ENCODE measurements at places on chromosomes 6 and 20.

DNA sequence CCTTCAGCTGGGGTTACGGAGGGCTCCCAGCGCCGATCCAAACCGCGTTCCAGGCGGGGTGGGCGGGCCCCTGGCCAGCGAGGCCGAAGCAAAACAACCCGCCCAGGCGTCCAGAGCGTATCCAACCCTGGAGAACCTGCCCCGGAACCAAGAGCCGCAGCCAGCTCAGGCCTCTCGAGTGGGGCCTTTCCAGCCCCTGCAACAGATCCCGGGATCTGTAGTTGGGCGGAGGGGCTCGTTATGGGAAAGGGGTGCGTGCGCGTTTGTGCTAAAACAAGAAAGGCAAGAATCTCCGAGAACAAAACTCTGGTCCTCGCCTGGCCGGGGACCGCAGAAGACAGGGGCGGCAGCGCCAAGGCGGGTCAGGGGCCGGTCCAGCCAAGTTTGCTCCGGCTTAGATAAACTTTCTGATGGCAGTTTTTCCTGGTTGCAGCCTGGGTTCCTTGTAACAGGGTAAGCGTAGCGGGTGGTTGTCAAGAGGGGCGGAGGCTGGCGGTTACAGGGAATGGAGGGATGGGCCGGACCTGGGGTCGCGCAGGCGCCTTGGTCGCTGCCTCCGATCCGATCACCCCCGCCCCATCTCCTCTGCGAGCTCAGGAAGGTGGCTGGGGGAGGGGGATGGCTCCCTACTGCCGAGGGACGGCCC is 448 bp upstream of the RIN2 start:
- peak overlapping the region; percentile 77 for H3K27ac ChIP-seq
- no peaks in the 10 kb centered on the region for H3K27me3 ChIP-seq
- no peaks in the 10 kb centered on the region for H3K36me3 ChIP-seq
- peak; percentile 88 for DNase-seq
- peaks cover 21% of the 10 kb centered on the region for H3K4me1 ChIP-seq

- no peaks in the 10 kb centered on the region for H3K4me1 ChIP-seq
- no peaks in the 10 kb centered on the region for H3K27me3 ChIP-seq
- no peaks in the 10 kb centered on the region for H3K36me3 ChIP-seq
- no peak for DNase-seq
Observed at GRCh38 chr6:169545982-169546381, 155.8 kb downstream of the WDR27 start.

DNA sequence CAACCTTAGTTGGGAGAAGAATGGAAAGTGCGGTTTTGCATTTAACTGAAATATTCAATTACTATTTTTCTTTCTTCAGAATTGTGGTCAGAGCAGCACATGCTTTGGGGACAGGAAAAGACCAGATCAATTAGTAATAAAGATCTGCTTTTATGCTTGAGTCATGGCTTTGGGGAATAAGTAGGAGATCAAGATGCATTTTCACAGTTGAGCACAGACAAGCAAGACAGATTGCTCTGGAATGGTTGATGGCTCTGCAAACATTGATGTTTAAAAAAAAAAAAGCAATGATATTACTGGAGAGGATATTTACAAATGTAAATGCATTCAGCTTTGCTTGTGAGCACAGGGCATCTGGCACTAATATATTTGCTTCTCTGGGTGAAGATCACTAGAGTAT is 224.4 kb upstream of the SASH1 start:
- no peaks in the 10 kb centered on the region for H3K36me3 ChIP-seq
- H3K4me3 ChIP-seq: no peak overlapping the region
- no peaks in the 10 kb centered on the region for H3K27me3 ChIP-seq
- H3K27ac ChIP-seq: no peak overlapping the region
- DNase-seq: no peak
- no peaks in the 10 kb centered on the region for H3K4me1 ChIP-seq

DNA sequence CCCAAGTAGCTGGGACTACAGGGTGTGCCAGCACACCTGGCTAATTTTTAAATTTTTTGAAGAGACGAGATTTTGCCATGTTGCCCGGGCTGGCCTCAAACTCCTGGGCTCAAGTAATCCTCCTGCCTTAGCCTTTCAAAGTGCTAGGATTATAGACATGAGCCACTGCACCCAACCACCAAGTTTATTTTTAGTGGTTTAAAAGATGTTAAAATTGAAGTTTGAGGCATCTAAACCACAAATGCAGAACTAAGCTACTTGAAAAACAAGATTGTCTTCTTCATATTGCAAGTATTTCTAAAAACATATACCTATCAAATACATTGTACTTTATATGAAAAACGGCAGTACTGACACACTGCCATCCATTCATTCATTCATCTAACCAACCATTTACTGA is 31.6 kb downstream of the WASF1 start:
- H3K4me3 ChIP-seq: no peak overlapping the region
- no peak for DNase-seq
- no peaks in the 10 kb centered on the region for H3K27me3 ChIP-seq
- no peaks in the 10 kb centered on the region for H3K4me1 ChIP-seq

- no peak overlapping the region for H3K4me3 ChIP-seq
- no peaks in the 10 kb centered on the region for H3K27me3 ChIP-seq
- H3K4me1 ChIP-seq: no peaks in the 10 kb centered on the region
- DNase-seq: no peak
- no peak overlapping the region for H3K27ac ChIP-seq
Observed at GRCh38 chr6:25660512-25660911, 8.5 kb downstream of the SCGN start.

DNA sequence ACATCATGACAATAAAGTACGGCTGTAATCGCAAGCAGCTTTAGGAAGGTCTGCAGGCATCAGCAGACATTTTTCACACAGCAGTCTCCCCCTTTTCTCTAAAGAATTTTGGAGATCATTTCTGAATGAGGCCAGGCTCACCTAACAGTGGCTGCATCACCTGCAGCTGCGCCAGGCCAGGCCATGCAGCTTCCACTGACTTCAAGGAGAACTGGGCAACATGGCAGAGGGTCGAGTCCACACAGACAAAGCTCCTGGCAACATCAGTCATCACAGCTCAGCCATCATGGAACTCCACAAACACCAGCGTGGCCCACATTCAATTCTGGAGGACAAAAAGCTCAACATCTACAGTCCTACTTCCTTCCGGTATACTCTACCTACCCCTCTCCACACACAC is 17.8 kb upstream of the FOXC1 start:
- no peak overlapping the region for H3K27ac ChIP-seq
- H3K4me1 ChIP-seq: peaks cover 7% of the 10 kb centered on the region
- H3K36me3 ChIP-seq: no peaks in the 10 kb centered on the region
- DNase-seq: no peak

GRCh38 chr6:21886542-21887151 is 293.1 kb downstream of the SOX4 start:
- no peak overlapping the region for H3K4me3 ChIP-seq
- no peak overlapping the region for H3K27ac ChIP-seq
- H3K27me3 ChIP-seq: no peaks in the 10 kb centered on the region
- no peaks in the 10 kb centered on the region for H3K4me1 ChIP-seq

DNA sequence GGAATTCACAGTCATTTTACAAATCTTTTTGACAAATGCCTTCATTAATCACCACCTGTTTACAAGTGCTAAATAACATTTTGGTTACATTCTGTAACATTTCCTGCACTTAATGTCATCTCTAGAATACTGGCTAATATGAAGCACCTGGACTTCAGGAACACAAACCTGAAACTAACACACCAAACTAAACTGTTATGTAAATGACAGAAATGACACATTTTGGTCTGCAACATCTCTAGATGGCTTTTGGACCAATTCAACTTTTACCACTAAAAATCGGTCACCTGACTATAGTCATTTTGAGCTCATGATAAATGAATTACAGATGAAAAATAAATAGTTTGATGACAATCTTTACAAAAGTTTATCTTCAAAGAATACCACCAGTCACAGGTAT is 80.6 kb downstream of the ATG5 start:
- no peak overlapping the region for H3K4me3 ChIP-seq
- no peak overlapping the region for H3K27ac ChIP-seq
- no peak for DNase-seq
- no peaks in the 10 kb centered on the region for H3K36me3 ChIP-seq
- no peaks in the 10 kb centered on the region for H3K27me3 ChIP-seq
- H3K4me1 ChIP-seq: no peaks in the 10 kb centered on the region

- H3K4me3 ChIP-seq: no peak overlapping the region
- no peaks in the 10 kb centered on the region for H3K27me3 ChIP-seq
- DNase-seq: no peak
- peaks cover 9% of the 10 kb centered on the region for H3K4me1 ChIP-seq
- no peaks in the 10 kb centered on the region for H3K36me3 ChIP-seq
Observed at GRCh38 chr20:4837760-4838159, 116.1 kb downstream of the PRND start.

DNA sequence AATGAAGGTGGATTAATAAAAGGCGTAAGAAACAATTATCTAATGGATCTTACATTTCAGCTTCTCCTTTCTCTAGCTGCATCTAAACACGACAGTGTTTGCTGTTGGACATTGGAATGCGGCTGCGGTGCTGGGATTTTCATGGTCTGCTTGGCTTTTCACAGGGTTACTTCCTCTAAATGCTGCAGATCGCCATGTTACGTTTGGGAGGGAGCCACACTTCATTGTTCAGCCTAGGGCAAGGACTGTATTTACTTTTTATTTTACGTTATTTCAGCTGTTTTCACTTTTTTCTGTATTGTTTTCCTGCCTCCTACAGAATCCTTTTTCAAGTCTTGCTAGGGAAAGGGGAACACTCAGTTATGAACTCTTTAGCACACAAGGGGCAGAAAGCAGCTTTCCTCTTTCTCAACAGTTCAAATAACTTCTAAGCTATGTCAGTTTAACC is 97.9 kb upstream of the MTHFD1L start:
- peaks cover 36% of the 10 kb centered on the region for H3K4me1 ChIP-seq
- peak overlapping the region; percentile 34 for H3K27ac ChIP-seq
- H3K36me3 ChIP-seq: peaks cover 47% of the 10 kb centered on the region
- no peaks in the 10 kb centered on the region for H3K27me3 ChIP-seq

Measured in spleen (tissue), 13 donors.